ENCODE measurements at places on chromosomes 13 and 19.
A peak's percentile ranks its signal among the peaks of the same experiment; 100 is the strongest.

DNA sequence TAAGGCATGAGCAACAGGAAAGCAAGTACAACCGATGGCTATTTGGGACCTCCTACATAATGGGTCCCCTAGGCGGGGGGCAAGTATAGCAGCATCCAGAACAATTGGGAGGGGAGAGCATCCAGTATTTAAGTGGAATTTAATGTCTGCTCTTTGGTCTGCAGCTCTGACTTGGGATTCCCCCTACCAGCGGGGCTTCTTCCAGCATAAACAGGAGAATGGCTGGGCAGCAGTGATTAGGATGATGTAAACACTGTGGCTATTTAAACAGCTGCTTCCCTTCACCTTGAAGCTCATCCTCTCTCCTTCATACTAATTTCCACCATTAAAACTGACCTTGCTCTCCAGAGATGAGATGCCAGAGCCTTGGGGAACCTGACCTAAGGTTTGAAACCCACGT is 73.9 kb upstream of the OXGR1 start:
- DNase-seq, result no peak

- no peak for DNase-seq
Measured at GRCh38 chr13:59495936-59496512, 667.7 kb downstream of the DIAPH3 start.

DNA sequence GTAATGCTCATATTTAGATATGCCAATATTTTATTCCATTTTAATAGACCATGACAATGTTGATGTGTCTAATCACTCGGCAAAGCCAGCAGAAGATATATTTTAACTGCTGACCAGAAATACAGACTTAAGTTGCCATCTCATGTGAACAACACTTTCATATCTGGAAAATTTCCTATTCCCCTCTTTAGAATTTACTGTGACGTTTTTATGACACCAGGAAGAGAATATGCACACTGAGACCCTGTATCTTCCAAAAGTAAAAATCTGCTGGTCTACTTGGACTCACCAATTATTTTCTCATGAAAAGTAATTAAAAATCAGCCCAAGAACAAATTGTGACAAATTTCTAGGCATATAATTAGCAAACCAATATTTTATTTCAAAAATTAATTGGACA is 2.1 kb downstream of the PROSER1 start:
- no peak for DNase-seq

GRCh38 chr19:6706633-6706958 is 13.9 kb downstream of the C3 start:
- DNase-seq, result no peak

DNA sequence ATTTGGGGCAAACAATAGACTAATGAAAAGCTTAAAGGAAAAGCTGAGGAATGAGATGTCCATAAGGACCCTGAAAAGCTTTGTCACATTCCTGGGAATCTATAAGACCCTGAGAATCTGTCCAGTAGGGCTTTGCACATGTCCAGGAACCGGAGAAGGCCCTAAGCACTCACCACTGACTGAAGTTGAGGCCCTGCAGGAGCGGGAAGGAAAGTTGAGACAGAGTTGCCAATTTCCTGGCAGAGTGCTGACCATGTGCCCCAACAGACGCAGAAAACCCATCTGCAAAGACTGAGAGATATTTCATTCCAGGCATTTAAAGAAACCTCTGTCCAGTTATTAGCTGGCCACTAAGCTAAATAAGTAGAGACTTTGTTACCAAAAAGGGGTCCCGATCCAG is 890.5 kb downstream of the UQCRFS1 start:
- no peak for DNase-seq

- DNase-seq, result no peak
Measured at GRCh38 chr19:4373601-4374497, 26.5 kb downstream of the SH3GL1 start.

GRCh38 chr19:10044390-10044789 is 31.1 kb downstream of the RDH8 start:
- DNase-seq, result peak; percentile 61

GRCh38 chr19:40365613-40366401 is 17.3 kb downstream of the PLD3 start:
- no peak for DNase-seq

DNA sequence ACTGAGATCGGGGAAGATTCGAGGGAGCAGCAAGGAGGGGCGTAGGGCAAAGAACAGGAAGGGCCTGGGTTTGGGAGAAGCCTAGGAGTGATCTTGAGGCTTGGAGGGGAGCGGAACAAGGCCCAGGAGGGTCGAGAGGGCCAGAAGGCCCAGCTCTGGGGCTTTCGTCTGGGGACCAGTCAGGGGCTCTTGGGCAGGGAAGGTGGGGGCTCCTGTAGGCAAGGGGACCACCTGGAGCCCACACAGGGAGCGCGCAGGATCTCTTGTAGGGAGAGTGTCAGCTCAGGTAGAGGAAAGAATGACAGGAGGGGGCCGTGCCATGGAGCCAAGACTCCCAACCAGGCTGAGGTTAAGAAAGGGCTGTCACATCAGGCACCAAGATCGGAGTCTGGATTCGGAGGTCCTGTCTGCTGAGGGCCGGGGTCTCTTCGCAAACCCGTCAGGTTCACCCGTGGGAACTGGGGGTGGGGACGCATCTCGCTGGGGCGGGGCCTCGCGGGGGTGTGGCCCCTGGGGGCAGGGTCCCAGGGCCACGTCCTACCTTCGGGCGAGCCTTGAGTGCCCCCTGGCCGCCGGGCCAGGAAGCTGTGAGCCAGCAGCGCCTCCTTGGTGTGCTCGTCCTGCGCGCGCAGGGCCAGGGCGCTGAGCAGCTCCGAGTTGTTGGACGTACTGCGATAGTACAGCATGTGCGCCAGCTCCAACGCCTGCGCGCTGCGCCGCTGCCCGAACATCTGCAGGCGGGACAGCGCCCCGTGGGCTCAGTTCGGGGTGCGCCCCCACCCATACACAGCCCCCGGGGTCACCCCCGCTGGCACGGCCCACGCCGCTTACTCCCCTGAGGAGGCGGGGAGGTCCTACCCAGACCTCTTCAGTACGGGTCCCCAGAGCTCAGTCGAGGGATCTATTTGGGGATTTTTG is 8.4 kb downstream of the EMP3 start:
- DNase-seq, result peak; percentile 90

DNA sequence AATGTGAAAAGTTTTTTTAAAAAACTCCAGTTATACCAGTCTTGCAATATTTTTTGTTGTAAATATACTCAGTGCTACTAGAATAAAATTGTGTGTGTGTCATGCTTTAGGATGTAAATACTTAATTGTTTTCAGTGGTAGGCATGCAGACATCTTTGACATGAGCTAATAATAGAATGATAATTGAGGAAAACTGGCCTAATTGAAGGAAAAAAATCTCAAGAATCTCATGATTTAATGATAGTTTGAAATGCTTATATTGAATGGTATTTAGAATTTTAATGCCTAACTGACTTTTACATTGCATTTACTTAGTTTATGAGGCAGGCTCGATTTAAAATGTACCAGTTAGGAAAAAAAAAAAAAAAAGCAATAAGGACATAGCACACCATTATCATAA is 3.2 kb upstream of the MAB21L1 start:
- DNase-seq, result no peak

DNA sequence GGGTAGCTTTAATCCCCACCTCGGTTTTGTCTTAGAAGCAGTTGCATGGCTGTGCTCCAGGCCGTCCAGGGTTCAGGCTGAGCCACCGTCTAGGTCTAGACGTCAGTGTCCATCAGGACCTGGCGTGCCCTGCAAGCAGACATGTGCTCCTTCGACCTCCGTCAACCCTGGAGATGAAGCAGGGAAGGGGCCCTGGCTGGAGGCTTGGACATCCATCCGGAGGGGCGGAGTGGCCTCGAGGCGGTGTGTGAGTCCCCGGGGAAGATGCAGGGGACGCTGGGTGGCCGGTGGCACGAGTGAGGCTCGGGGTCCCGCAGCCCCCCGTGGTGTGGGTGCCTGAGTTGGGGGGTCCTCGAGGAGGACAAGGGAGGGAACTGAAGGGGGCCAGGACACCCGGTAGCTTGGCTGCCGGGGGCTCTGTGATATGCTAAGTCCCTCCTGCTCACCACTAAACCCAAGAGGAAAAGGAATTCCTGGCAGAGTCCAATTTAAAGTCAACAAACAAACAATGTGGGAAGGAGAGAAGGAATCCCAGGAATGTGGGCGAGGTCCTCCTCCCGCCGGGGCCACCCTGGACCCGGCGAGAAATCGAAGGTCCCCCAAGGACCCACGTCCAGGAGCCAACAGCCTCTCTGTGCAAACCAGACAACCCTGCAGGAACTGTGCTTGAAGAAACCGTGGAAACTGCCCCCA is 14.9 kb upstream of the PTBP1 start:
- no peak for DNase-seq

DNA sequence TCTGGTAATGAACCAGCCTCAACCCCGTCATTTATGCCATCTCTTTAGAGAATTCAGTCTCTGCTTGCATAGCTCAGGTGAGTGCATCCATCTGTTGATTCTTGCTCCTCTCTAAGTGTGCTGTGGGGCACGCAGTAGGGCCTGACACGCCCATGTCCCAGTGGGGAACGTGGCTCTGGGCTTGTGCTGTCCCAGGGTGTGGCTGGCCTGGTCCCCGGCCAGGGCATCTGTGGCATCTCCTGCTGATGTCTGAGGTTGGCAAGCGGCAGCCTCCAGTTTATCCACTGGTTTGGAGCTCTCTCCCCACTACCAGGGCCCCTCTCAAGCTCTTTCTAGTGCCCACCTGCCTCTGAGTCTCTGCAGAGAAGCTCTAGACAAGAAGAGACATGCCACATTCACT is 146.6 kb upstream of the GJB6 start:
- no peak for DNase-seq

DNA sequence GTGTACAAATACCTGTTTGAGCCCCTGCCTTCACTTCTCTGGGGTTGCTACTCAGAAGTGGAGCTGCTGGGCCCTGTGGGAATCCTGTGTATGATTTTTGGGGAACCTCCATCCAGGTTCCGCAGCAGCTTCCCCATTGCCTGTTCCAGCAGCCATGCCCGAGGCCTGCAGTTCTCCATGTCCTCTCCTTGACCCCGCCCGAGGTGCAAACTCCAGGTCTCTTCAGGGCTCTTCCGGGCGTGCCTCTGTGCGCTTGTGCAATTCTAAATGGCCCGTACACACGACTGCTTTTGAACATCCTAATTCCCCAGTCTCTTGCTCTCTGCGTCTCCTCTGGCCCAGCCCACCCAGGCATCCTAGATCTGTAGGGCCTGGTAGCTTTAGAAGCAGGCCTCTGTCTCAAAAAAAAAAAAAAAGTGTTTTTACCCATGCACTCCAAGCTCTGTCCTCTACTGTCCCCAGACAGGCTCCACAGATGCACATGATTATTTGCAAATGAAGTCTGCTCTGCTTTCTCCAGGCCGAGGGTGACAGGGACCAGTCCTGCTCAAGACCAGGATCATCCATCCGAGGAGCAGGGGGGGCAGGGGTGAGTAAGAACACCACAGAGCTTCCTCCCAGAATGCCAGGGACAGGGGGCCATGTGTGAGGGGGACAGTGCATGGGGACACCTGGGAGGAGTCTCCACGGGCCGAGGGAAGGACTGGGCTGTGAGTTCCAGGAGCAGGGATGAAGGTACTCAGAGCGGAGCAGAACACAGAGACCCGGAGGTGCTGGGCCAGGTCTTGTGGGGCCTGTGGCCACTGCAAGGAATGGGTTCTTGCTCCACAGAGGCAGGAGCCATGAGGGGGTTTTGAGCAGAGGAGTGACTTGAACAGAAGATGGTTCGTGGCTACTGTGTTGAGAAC is 51.7 kb downstream of the SLC7A9 start:
- DNase-seq, result no peak

- no peak for DNase-seq
Measured at GRCh38 chr13:39587939-39588338, 15.1 kb downstream of the LHFPL6 start.

- DNase-seq, result no peak
Measured at GRCh38 chr19:32652894-32653598, 21.9 kb downstream of the ANKRD27 start.

DNA sequence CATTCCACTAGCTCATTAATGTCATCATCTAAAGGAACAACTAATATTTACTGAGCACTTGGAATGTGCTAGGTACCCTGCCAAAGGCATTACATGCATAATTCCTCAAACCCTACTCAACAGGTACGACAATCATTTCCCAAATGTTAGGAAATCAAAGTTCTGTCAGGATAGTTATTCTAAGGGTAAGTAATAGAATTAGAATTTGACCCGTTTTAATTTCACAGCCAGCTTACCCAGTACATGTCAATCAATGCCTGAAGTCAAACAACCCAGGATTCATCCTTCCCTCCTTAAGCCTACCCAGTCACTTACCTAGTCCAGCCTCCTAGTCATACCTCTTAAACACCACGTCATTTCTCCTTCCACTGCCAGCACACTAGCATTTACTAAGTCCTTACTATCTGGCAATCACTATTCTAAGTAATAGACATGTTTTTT is 2.4 kb downstream of the LNX2 start:
- DNase-seq, result no peak

GRCh38 chr13:30520571-30520970 is 54.8 kb upstream of the HMGB1 start:
- no peak for DNase-seq

DNA sequence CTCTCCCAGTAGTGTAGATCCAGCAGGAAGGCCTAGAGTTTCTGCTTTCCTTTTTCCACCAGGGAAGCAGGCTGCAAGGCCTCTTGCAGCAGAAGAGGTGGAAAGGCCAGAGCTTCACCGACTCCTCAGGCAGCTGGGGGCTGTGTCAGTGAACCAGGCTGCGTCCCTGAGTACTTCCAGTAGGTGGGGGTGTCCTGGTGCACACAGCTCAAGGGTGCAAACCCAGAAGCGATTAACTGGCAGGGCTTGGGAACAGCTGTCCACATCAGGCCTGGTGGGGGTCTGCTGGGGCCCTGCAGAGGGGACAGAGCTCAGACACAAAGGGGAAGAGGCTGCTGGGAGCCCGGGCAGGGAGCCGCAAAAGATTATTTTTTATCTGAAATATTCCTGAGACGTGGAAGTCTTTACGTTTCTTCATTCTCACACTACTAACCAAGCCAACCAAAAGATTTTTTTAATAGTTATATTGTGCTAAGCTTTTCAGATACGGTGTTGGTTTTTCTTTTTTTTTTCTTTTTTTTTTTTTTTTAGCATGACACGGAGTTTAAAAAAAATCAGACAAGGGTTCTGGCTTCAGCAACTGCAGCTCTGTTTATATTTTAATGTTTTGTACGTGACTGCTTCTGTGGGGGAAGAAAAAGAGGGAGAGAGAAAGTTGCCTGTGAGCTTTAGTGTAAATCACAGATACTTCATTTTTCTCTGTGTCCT is 11.0 kb downstream of the TSHZ3 start:
- DNase-seq, result no peak

DNA sequence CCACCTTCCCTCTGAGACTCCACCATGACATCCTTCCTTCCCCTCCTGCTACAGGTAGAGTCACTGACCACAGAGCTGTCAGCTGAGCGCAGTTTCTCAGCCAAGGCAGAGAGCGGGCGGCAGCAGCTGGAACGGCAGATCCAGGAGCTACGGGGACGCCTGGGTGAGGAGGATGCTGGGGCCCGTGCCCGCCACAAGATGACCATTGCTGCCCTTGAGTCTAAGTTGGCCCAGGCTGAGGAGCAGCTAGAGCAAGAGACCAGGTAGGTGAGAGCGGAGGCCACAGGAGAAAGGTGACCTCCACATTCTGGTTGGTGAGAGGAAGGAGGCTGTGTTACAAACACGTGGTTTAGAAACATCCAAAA is 27.6 kb downstream of the KCNC3 start:
- DNase-seq, result no peak

- no peak for DNase-seq
Measured at GRCh38 chr13:107373551-107373950, 805.6 kb upstream of the ARGLU1 start.
